ENCODE measurements at places on chromosomes 7 and 10. TPM values are rescaled to one million over a fixed set of nuclear protein-coding genes. Genes with fewer than 3 reads are reported as not detected.

GPR15LG gene
- 1.1 TPM for polyA plus RNA-seq

PODXL gene
- 807 TPM for polyA plus RNA-seq

GRCh38 chr10:49655099-49655498 is 24.4 kb upstream of the C10orf53 start:
- DNase-seq = no peak

GRCh38 chr7:135666846-135667245 is 4.5 kb downstream of the STMP1 start:
- no peak for DNase-seq

DNA sequence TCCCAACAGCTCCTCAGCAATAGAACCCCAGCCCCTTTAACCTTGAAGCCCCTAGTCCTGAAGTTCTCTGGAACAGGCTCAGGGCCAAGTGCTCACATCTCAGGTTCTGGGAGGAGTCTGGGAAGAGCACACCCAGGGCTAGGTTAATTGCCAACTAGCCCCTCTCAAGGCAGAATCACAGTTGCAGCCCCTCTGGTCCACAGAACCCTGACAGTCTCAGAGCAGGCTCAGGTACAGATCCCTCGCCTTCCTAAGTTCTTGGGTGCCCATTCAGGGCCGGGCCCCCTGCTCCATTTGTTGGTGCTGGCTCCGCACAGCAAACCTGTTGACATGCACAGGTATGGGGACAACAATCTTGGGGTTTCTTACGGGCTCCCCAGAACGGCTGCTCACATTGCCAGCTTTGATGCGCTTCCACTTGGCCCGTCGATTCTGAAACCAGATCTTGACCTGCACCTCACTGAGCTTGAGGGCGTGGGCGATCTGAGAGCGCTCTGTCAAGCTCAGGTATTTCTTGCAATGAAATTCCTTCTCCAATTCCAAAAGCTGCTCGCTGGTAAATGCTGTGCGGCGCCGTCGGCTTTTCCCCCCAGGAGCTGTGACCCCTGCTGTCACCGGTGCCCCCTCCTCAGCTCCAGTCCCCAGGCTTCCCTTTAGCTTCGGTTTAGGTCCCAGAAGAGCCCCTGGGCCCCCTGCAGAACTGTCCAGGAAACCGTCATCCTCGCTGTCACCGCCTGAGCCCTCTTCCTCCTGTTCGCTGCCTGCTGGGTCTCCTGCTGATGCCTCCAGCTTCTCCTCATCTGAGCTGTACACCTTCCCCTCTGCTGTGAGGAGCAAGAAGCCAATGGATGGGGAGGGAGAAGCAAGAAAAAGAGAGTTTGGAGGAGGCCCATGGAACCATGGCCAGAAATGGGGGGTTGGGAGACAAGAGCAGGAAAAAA is 18.9 kb downstream of the GBX1 start:
- no peak for DNase-seq

CTTNBP2 gene
- 32.1 TPM for polyA plus RNA-seq

DNA sequence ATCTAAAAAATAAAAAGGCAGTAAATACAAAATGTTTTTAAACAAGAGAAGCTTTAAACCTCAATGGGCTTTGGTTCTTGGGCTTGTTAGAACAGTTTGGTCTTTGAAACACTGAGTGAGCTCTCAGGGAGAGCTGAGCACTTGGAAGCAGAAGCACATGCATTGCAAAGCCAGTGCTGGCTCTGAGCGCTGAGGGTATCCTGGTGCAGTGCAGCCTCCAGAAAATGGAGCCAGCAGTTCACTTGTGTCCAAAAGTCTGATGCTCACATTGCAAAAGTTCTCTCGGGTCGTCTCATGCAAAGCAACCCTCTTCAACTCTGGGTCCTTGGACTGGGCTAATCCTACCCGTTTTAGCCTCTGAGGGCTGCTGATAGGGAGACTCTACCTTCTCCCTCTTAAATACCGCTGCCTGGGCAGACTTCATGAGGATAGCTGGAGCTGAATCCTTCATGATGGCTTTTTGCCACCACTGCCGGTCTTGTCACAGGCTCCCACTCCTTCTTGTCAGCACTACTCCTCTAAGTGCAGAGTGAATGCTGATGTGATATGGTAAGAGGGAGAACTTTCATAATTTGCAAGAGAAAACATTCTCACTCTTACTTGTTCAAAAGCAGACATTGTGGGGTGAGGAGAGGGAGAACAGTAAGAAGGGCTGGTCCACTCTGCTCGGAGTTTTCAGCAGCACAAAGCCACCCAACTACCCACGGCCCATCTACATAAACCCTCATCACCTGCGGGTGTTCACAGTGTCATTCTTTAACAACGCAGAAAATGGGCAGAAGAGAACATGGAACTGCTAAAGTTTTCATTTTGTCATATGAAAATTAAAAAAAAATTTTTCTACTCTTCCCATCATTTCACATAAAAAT is 42.2 kb upstream of the BMPER start:
- no peak for DNase-seq

DNA sequence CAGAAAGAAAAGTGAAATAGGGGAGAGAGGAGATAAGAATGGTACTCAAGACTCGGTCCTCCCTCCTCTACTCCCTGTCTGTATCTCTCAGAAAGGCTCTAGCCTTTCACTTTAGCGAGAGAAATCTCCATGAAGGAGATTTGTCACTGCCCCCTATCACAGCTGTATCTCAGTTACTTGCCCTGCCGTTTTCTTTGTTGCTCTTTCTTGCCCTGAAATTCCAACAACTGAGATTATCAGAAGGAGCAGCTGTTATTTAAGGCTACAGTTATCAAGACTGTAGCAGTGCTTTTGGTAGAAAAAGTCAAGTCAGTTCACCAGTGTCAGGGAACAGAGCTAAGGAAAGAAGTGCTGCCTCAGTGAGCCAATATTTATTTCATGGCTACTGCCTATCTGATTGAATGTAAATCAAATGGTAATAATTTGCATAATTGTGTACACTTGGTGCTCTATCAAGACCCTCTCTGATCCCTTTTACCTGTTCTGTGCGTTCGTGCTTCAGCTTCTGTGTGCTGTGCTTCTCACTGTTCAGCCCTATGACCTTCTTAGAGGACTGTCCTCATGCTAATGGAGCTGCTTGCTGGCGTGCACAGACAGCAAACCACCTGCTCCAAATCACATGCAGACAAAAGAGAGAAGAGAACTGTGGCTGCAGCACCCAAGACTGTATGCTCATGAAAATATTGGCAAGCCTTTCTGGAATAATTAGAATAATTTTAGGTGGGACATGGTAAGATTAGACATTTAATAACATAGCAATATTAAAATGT is 180.2 kb upstream of the FAM3C start:
- DNase-seq = no peak

AOC1 gene
- polyA plus RNA-seq = 108 TPM

STAM gene
- 36.7 TPM for polyA plus RNA-seq

DNA sequence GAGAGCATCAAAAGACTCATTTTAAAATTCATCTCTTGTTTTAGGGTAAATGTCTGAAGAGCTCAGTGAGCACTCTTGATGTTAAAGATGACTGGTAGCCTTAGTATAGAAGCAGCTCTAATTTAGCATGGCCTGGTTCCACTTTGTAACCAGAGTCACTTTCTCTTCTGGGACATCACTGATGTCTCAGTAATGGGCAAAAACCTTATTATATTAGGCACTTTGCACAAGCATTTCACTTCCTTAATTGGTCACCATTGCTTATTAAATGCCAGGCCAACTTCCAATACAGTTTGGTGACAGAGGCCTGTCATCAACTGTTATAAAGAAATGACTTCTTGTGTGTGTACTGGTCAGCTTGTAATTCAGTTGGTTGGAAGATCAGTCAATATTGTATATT is 53.0 kb downstream of the STEAP1B start:
- no peak for DNase-seq

Measured in right renal pelvis (tissue), 4 donors.